Naive thymus-derived CD4-positive, alpha-beta T cell (primary cell): ENCODE measurements at places on chromosomes 4 and X. TPM values are rescaled to one million over a fixed set of nuclear protein-coding genes. Genes with fewer than 3 reads are reported as not detected.

The TIMM17B gene
- 57.0 TPM for polyA plus RNA-seq

The MAGEB10 gene
- not detected for polyA plus RNA-seq

The ATOH1 gene
- polyA plus RNA-seq: not detected

The NR0B1 gene
- polyA plus RNA-seq: not detected

The MTNR1A gene
- not detected for polyA plus RNA-seq

The ART3 gene
- polyA plus RNA-seq: not detected

- H3K27me3 ChIP-seq: no peaks in the 10 kb centered on the region
- H3K4me1 ChIP-seq: peaks cover 29% of the 10 kb centered on the region
- H3K36me3 ChIP-seq: no peaks in the 10 kb centered on the region
- H3K4me3 ChIP-seq: peak overlapping the region; percentile 87
- H3K27ac ChIP-seq: peak overlapping the region; percentile 90
Measured at GRCh38 chr4:152536545-152537182, 772 bp upstream of the FBXW7 start.

GRCh38 chr4:169663831-169664230 lies 43.5 kb downstream of the CLCN3 start:
- no peaks in the 10 kb centered on the region for H3K27me3 ChIP-seq
- no peaks in the 10 kb centered on the region for H3K36me3 ChIP-seq
- H3K27ac ChIP-seq: no peak overlapping the region
- no peak overlapping the region for H3K4me3 ChIP-seq
- DNase-seq: no peak

- no peaks in the 10 kb centered on the region for H3K36me3 ChIP-seq
- H3K4me1 ChIP-seq: peaks cover 19% of the 10 kb centered on the region
- H3K27me3 ChIP-seq: no peaks in the 10 kb centered on the region
- H3K4me3 ChIP-seq: no peak overlapping the region
Measured at GRCh38 chr4:39348371-39349315, 17.5 kb downstream of the RFC1 start.

DNA sequence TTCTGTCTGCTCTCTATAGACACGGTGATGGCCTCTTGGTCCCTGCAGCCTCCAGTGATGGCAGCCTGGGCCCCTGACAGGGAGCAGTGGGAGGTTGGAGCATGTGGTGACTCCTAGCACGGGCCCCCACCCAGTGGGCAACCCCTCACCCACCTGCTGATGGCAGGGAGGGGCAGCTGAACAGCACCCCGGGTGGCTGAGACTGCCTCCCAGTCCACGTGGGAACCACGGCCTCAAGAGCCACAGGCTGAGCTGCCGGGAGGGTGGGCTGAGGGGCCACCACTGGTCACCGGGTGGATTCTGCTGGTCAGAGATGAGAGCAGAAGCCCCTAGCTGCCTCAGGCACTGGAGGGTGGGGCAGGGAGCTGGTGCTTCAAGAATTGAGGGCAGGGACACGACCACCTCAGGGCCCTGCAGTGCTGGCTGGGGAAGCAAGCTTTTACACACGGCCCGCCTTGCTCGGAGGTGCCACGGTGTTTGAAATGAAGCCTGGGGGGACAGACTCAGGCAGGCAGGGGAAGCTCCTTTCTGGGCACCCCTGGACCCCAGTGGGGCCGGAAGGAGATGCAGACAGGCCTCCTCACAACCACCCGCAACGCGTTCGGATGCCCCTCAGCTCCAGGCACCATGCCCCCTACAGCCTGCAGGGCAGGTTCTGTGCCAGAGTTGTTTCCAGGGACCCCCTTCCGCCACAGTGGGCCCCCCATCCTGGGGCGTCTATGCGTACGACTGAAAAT lies 6.3 kb upstream of the HAUS3 start:
- no peaks in the 10 kb centered on the region for H3K36me3 ChIP-seq
- no peaks in the 10 kb centered on the region for H3K4me1 ChIP-seq
- no peak overlapping the region for H3K27ac ChIP-seq
- no peaks in the 10 kb centered on the region for H3K27me3 ChIP-seq
- H3K4me3 ChIP-seq: no peak overlapping the region

DNA sequence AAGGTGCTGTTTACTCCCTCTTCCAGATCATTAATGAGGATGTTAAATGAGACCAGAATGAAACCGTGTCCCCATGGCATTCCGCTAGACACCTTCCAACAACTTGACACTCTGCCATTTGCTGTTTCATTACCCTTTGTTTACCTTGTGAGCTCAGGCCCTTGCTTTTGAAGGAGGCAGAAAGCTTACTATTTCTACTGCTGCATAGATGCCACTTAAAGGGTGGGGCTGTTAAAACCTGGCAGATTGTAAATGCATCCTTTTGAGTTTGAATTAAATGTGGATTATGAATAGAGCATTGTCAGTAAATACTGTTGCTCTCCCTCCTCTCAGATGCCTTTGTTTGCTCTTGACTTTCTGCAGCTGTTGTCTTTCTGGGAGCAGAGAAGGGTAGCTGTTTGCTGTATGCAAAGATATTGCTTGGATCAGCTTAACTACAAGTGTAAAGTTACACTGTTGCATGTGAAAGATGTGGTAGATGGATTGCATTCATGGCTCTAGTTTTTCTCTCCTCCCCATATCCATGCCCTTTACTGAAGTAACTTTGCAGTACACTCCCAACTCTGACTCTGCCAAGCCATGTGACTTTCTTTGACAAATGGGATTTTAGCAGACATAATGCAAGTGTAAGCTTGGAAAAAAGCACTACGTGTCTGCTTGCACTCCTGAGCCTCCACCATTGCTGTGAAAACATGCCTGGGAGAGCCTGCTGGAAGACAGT lies 75.0 kb upstream of the DHX15 start:
- no peak overlapping the region for H3K4me3 ChIP-seq
- no peak overlapping the region for H3K27ac ChIP-seq
- DNase-seq: no peak
- H3K4me1 ChIP-seq: no peaks in the 10 kb centered on the region
- H3K36me3 ChIP-seq: no peaks in the 10 kb centered on the region
- H3K27me3 ChIP-seq: no peaks in the 10 kb centered on the region

GRCh38 chrX:33434256-33435092 lies 223.1 kb upstream of the DMD start:
- H3K4me1 ChIP-seq: no peaks in the 10 kb centered on the region
- DNase-seq: peak; percentile 21
- H3K27me3 ChIP-seq: no peaks in the 10 kb centered on the region
- H3K36me3 ChIP-seq: no peaks in the 10 kb centered on the region

DNA sequence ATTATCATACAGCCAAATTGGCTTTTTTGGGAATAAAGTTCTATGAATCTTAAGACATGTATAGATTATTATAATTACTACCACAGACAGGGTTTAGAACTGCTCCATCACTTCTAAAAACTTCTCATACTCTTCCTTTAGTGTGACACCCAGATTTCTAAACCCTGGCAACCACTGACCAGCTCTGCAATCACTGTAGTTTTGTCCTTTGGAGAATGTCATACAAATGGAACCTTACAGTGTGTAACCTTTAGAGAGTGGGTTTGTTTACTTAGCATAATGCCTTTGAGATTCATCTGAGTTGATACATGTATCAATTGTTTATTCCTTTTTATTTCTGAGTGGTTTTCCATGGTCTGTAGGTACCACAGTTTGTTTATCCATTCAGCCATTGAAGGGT lies 95.0 kb downstream of the TMEM164 start:
- H3K4me1 ChIP-seq: no peaks in the 10 kb centered on the region
- H3K27me3 ChIP-seq: no peaks in the 10 kb centered on the region
- H3K27ac ChIP-seq: no peak overlapping the region
- no peaks in the 10 kb centered on the region for H3K36me3 ChIP-seq
- H3K4me3 ChIP-seq: no peak overlapping the region
- DNase-seq: no peak

DNA sequence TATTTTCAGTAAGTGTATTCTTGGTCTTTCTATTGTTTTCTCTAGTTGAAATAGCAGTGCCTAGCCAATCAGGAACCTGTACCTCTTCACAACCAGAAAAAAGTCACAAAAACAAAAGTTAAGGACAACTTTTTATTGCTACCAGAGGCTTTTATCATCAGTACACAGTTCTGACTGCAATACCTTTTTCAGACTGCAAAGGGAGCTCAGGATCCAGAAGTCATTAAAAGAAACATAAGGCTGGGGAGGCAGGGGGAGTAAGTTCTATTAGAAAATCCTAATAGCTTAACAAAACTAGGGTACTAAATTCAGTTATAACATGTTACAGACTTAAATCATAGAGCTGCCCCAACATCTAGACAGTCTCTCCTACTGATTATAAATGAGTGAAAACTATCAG lies 28.8 kb downstream of the CCNI start:
- peaks cover 8% of the 10 kb centered on the region for H3K4me1 ChIP-seq
- H3K36me3 ChIP-seq: peaks cover 37% of the 10 kb centered on the region
- no peak for DNase-seq
- no peaks in the 10 kb centered on the region for H3K27me3 ChIP-seq

GRCh38 chrX:135931644-135932487 lies 38.4 kb downstream of the SAGE1 start:
- no peaks in the 10 kb centered on the region for H3K27me3 ChIP-seq
- H3K4me1 ChIP-seq: no peaks in the 10 kb centered on the region
- H3K4me3 ChIP-seq: no peak overlapping the region
- DNase-seq: peak; percentile 39
- H3K36me3 ChIP-seq: no peaks in the 10 kb centered on the region

GRCh38 chr4:82097504-82097903 lies 276.3 kb downstream of the HNRNPD start:
- H3K27me3 ChIP-seq: no peaks in the 10 kb centered on the region
- DNase-seq: no peak
- H3K4me3 ChIP-seq: no peak overlapping the region
- no peaks in the 10 kb centered on the region for H3K4me1 ChIP-seq
- no peaks in the 10 kb centered on the region for H3K36me3 ChIP-seq
- H3K27ac ChIP-seq: no peak overlapping the region

- no peaks in the 10 kb centered on the region for H3K4me1 ChIP-seq
- no peaks in the 10 kb centered on the region for H3K36me3 ChIP-seq
- no peak overlapping the region for H3K4me3 ChIP-seq
- DNase-seq: no peak
Measured at GRCh38 chrX:111376897-111377578, 35.0 kb downstream of the DCX start.

- DNase-seq: peak; percentile 24
- peak overlapping the region; percentile 72 for H3K4me3 ChIP-seq
- H3K27me3 ChIP-seq: no peaks in the 10 kb centered on the region
- H3K27ac ChIP-seq: peak overlapping the region; percentile 91
- H3K36me3 ChIP-seq: no peaks in the 10 kb centered on the region
- peaks cover 47% of the 10 kb centered on the region for H3K4me1 ChIP-seq
Measured at GRCh38 chr4:153468587-153468986, 2.4 kb downstream of the TMEM131L start.

DNA sequence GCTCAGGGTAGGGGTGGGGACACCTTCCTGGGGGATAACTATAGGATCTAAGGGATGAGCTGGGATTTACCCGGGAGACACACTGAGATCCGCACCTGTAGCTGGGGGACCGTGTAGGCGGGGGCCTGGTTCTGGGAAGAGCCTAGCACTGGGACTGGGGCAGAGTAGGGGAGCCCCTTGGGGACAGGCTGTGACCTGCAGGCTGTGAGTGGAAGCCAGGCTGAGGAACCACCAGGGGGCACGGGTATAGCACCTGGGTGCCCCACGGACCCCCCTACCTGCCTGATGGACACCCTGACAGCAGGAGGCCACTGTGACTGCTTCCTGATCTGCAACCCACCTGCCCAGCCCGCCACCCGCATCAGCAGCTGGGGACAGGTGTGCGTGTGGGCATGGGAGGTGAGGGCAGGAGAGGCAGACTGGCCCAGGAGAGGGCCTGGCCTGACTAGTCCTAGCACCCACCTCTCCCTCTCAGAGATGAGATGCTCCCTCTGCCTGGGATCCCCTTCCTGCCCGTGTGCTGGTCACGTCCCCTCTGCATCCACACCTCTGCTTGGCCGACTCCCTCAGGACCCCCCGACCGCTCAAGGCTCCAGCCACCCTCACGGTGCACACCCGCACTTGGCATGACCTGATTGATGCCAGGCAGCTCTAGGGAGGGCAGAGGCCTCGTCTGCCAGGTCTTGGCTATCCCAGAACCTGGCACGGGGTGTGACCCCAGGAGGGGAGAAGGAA lies 94.2 kb upstream of the NKX1-1 start:
- no peaks in the 10 kb centered on the region for H3K36me3 ChIP-seq
- DNase-seq: no peak
- no peak overlapping the region for H3K27ac ChIP-seq
- H3K4me3 ChIP-seq: no peak overlapping the region
- H3K4me1 ChIP-seq: no peaks in the 10 kb centered on the region
